ENCODE measurements at places on chromosomes 2 and 18.

- no peak for DNase-seq
Measured at GRCh38 chr2:168577885-168578284, 121.8 kb downstream of the CERS6 start.

- DNase-seq, result peak; percentile 74
Measured at GRCh38 chr2:181305301-181306123, 151.7 kb upstream of the ITGA4 start.

- DNase-seq, result no peak
Measured at GRCh38 chr2:3633982-3634595, 23.9 kb upstream of the ALLC start.

GRCh38 chr18:62555135-62555534, 32.3 kb downstream of the ZCCHC2 start:
- DNase-seq, result peak; percentile 35

GRCh38 chr2:58767828-58768714, 526.9 kb upstream of the FANCL start:
- no peak for DNase-seq

DNA sequence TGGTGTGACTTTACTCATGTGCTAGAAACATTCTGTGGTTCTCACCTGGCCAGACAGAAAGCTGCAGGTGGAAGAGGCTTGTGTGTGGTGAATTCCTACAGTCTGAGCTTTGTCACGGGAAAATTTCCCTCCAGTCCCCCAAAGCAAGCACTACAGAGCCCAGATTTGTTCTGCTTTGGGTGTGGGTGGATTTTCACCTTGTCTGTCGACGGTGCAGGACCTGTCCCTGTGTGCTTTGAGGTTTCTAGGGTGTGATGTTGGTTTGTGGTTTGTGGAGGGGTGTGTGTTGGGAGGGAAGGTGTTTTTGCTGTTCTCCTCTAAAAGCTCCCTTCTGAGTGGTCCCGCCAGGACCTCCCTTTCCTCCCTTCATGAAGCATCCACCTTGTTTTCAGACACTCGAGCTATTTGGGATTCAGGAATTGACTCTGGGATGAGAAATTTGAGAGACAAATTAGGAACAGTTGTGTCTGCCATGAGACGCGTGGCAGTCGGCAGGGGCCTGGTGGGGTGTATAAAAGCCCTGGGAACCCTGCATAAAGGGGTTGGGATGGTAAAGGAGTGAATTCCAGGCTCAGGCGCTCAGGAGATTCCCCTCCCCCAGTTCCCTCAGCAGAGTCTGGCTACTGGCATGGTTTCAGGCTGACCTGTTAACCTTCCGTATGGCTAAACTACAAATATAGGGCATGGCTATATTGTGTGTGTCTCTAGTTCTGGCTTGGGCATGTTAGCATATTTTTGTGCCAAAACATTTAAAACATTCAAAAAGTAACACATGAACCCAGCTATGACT, 65.5 kb downstream of the DGKD start:
- peak; percentile 26 for DNase-seq

GRCh38 chr2:16303273-16303577, 362.4 kb downstream of the CYRIA start:
- no peak for DNase-seq

- no peak for DNase-seq
Measured at GRCh38 chr2:8036366-8036765, 645.5 kb upstream of the ID2 start.

DNA sequence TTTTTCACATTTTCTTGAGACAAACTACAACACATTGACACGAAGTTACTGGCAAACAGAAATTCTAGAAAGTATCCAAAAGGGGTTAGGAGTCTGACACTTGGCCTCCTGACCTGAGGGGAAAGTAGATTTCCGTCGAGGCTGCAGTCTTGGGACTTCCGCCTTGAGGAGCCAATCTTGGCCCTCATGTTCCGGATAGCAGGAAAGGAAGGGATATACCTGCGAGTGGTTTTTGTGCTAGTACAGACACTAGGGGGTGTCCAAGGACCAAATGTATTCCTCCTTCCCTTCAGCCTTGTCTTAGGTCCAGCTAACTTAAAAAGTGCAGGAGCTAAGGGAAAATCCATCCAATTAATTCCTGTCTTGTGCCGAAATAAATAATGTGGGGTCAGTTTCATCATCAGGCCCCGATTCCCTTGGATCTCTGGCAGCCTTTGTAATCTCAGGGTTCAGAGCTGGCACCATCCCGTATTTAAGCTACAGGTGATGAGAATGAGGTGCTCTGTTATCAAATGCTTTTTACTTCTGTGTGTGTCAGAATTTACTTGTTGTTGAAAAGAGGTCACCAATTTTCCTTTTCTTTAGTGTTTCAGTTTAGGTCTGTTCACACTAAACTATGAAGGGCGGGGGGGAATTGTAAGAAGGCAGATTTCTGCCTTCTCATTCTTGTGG, 330.2 kb upstream of the FANCL start:
- peak; percentile 92 for DNase-seq

GRCh38 chr18:33802955-33803354, 224.9 kb downstream of the ASXL3 start:
- no peak for DNase-seq

DNA sequence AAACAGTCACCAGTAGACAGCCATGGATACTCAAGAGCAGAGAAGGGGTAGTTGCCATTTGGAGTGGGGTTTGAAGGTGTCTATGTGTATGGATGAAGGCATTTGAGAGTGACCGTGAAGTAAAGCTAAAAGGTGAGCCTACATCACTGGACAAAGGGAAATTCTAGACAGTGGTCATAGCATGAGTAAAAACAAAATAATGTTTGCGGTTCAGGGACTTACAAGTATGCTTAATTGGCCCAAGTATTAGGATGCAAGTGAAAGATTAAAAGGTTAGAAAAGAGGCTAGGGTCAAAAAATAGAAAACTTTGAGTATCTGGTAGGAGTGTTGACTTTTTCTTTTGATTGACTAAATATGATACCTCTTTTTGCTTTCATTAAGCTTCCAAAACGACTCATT, 238.1 kb upstream of the SLC8A1 start:
- no peak for DNase-seq

- DNase-seq, result peak; percentile 80
Measured at GRCh38 chr2:197707316-197708213, 2.4 kb downstream of the MARS2 start.

- no peak for DNase-seq
Measured at GRCh38 chr18:13594551-13594950, 131.8 kb downstream of the FAM210A start.

GRCh38 chr18:72041313-72042032, 502.7 kb downstream of the CBLN2 start:
- DNase-seq, result peak; percentile 2

DNA sequence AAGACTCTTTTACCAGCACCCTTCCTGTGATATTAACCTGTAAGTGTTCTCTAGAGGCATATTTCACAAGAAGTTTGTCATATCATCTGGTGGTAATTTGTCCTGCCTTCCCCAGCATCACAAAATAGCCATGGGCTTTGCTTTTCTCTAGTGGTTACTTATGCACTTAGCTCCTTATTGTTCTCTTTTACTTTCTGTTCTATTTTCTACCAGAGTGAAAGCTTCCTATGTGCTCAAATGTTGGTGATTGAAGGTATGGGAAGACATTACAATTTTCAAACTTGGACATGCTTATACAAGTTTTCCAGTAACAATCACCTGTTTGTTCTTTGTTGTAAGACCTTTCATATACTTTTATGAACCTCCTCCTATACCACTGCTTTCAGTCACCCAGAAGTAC, 87.0 kb upstream of the KCNH7 start:
- no peak for DNase-seq
